ENCODE measurements at places on chromosomes 6 and 20.

- no peak for DNase-seq
Measured at GRCh38 chr6:30703011-30703410, 12.2 kb upstream of the NRM start.

DNA sequence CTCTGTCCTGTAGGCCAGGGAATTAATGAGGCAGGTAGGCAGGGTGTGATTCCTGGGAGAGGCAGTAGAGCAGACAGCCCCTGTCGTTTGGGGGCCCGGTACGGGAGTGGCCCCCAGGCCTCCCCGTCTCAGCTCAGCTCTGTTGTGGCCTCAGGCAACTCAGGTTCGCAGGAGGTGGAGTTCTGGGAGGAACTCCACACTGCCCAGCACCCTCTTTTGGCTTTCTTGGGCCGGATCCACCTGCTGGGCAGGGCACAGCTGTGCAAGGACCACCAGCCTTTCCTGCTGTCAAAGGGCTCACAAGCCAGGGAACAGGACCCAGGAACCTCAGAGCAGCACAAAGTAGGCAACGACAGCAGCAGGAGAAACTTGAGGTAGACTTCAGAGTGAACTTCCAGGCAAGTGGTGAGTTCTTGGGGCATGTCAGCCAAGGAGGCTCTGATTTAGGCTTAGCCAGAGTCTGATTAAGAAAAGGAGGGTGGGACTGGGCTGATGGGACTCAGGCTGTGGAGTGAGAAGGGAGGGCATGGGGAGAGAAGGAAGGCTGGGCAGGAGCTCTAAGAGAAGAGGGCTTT, 36.9 kb downstream of the RAB44 start:
- DNase-seq: no peak

- DNase-seq: no peak
Measured at GRCh38 chr6:3786141-3786540, 34.6 kb upstream of the PXDC1 start.

DNA sequence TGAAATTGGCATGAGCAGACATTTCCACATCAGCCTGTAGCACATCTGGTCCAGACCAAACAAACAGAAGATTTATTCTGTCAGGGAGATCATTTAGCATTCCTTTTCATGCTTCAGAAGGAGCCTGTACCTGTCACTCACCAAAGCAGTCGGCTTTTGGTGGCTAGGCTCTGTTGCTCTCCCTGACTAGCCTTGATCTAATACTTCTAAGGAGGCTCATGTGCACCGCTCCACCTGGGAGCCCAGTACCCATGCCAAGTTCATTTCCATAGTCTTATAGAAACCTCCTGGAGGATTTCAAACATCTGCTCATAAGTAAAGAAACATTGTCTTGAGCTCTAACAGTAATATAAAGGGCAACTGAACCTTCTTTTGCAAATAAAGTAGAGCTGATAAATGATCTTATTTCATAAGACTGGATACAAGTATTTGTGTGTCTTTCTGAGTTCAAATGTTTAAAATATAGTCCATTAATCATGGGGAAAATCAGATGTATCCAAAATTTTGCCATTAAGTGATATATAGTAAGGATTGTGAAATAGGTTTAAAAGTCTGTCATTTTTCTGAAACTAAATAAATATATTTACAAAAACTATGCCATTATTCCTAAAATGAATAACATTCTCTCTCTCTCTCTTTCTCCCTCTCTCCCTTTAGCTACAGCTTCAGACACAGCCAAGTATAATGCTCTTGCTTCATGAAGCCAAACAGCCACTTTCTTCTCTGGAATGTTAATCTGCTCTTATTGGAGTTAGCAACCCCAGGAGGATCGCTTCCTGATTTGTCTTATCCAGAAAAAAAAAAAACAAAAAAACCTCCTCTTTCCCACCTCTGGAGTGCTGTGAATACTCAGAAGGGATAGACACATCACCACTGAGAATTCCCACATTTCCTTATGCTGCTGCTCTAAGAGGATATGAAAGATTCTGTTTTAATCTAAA, 192.7 kb upstream of the TFAP2D start:
- no peak for DNase-seq

DNA sequence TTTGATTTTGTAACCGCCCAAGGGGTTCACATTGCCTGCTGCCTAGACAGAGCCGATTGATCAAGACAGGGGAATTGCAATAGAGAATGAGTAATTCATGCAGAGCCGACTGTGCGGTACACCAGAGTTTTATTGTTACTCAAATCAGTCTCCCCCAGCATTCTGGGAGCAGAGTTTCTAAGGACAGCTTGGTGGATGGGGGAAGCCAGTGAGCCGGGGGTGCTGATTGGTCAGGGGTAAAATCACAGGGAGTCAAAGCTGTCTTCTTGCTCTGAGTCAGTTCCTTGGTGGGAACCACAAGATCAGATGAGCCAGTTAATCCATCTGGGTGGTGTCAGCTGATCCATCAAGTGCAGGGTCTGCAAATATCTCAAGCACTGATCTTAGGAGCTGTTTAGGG, 60.0 kb upstream of the EZR start:
- DNase-seq: no peak

DNA sequence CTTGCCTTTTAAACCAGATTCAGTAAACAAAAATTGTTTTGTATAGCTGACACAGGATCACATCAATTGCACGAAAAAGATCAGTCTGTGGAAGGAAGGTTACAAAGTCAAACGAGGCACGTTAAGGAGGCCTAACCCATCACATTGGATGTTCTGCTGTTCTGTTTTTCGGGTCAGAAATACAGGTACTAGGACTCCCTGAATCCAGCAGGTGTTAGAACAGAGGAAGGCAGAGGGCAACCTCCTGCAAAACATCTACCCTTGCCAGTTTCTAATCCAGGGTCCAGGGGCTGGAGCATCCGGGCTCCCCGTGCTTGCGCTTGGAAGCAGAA, 64.6 kb downstream of the PLG start:
- DNase-seq: no peak

DNA sequence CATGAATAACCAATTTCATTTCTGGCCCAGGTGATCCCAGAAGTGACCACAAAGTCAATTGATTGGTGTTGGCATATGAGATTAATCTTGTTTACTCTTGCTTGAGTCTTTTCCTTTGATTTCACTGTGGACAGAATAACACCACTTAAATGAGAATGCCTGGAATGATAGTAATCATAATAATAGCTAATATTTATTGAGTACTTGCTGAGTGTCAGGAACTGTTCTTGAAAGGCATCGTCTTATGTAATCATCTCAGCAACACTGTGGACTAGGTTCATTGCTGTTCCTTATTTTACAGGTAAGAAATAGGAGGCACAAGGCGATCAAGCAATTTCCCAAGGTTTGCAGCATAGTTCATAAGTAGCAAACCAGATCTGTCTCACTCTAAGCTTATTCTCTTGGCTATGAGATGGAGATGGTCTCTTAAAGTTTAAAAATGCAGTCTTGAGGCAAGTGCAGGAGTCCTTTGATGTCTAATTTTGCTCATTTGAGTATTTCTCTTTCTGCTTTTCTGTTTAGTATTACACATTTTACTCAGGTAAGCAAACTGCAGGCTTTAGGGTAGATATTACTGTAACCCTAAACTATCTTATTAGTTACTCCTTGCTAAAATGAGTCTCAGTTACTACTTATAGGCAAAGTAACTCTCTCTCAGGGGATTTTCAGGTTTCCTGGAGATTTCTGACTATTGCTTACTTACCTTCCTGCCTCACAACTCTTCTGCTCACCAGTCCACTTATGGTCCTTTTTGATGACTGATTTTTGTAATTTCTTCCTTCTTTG, 6.3 kb downstream of the ADGRG6 start:
- no peak for DNase-seq

DNA sequence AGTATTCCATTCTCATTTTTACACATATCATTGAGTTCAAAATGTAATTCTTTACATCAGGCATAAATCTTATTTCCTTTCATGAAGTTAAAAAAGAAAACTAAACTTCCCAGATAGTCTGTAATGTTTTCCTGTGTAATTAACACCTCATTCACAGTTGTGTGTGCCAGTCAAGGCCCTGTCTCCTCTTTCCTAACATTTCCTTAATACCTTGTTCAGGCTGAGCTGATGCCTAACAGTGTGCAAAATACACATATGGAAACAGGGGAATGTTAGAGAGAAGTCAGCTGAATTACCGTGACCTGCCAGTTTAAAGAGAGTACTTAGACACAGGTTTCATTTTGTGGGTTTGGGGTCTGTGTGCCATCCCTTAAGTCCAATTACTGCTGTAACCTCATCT, 208.7 kb downstream of the COL9A1 start:
- no peak for DNase-seq

DNA sequence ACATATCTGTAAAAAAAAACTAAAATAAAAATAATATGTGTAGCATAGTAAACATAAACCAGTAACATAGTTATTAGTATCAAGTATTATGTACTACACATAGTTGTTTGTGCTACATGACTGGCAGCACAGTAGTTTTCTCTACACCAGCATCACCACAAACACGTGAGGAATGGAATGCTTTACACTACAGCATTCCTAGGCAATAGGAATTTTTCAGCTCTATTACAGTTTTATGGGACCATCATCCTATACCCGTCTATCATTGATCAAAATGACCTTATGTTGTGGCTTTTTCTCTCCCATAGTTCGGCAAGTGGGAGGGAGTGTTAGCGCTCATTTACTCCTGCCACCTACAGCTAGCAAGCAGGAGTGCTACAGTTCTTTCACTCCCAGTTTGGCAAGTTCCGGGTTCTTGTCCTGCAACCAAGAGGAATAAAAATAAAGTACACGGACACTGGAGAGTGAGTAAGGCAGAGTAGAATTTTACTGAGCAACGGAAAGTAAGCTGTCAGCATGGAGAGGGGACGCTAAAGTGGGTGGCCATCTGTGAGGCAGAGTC, 196.8 kb upstream of the HSF2 start:
- no peak for DNase-seq

DNA sequence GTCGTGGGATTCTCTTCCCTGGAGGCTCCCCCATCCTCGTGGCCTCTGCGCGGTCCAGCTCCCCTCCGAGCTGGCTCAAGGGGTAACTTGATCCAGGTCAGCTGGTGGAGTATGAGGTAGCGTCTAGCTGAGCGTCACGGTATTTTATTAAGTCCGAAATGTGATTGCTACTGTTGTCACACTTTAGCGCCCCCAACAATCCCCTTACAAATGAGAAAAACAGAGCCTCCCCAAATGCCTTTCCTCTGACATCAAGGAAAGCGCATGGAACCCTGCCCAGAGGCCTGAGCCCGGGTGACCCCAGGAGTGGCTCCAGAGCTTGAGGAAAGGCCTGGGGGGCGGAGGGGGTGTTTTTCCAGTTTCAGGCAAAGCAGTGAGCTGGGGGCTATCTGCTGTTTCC, 192.4 kb downstream of the ZMYND8 start:
- DNase-seq: no peak

GRCh38 chr6:107032051-107032450, 4.1 kb downstream of the MTRES1 start:
- no peak for DNase-seq

DNA sequence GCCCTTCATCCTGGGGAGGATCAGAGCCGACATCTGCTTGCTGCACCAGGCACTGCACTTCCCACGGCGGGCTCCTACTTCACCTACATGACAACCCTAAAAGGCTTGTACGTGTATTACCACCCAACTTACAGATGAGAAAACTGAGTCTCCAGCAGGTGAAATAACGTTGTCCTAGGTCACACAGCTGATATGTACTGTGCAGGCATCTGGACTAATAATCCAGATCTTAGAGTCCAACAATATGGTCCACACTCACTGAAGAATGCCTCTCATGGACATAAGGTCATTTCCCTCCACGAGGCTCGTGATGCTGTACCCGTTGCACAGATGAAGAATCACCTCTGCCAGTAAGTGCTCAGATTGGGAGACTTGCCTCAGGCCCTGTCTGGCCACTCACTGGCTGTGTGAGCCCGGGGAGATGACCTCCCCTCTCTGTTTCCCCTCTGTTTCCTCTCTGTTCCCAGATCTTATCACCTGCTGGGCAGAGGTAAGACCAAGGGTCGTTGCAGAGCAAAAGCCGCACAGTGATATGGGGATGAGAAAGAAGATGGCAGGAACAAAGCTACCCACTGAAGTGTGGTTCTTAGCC, 32.1 kb downstream of the TGM2 start:
- DNase-seq: no peak

DNA sequence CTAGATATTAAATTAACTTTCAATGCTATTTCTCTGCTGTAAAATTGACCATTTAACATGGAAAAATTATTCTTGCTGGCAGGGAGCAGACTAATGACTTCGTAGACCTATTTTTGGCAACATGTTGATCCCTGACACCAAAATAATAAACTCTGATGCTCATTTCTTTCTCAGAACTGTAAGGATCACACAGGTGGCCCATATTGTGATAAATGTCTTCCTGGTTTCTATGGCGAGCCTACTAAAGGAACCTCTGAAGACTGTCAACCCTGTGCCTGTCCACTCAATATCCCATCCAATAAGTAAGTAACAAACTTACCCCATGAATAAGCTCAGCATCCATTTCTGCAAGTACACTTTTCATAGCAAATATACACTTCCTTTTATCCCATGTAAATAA, 387.5 kb downstream of the LAMA2 start:
- DNase-seq: no peak

DNA sequence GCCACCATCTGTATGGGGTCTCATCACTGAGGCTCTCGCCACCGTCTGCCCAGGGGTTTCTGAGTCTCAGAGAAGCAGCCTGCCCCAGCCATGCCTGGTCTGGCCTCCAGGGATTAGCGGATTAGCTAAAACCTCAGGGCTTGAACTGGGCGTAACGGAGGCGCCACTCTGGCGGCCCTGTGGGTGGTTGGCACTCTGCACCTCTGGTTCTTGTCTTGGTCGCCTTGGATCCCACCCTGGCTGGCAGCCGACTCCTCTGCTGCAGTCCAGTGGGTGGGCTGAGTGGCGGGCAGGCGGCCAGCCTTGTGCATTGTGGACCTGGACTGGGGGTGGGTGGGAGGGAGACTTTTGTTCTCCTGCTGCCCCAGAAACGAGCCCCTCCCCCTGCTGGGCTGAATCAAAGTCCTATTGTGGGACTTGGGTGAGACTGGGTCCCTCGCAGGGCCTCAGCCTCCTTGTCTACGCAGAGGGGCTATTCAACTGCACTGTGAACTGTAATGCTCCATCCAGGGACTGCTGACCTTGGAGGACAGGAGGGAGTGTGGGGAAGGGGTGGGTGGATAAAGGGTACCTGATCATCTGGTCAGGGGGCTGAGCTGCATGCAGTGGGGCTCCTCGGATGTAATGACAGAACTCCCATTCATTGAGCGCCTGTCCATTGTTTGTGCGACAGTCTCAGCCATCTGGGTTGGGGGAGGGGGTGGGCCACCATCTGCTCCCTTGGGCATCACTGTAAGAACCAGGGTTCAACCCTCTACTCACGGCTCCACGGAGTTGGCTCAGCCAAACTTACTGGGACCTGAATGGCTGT, 23.9 kb downstream of the SUN5 start:
- DNase-seq: no peak

- no peak for DNase-seq
Measured at GRCh38 chr20:20561172-20561571, 151.3 kb downstream of the RALGAPA2 start.

- DNase-seq: no peak
Measured at GRCh38 chr6:131778169-131778568, 29.7 kb upstream of the ENPP1 start.

DNA sequence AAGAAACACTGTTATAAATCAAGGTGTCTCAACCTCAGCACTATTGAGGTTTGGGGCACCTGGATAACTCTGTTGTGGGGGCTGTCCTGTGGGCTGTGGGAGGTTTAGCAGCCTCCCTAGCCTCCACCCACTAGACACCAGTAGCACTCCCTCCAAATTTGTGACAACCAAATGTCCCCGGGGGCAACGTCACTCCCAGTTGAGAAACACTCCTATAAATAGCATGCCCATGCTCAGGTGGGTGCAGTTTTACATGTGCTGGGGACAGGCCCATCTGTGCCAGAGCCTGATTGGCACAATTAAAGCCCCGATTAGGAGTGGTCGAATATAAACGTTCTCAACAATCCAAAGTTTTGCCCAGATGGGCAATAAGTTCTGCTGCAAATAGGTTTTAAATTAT, 78.9 kb downstream of the FAM50B start:
- DNase-seq: no peak
